ENCODE measurements at places on chromosomes 2 and 18. TPM values are rescaled to one million over a fixed set of nuclear protein-coding genes. Genes with fewer than 3 reads are reported as not detected.

DNA sequence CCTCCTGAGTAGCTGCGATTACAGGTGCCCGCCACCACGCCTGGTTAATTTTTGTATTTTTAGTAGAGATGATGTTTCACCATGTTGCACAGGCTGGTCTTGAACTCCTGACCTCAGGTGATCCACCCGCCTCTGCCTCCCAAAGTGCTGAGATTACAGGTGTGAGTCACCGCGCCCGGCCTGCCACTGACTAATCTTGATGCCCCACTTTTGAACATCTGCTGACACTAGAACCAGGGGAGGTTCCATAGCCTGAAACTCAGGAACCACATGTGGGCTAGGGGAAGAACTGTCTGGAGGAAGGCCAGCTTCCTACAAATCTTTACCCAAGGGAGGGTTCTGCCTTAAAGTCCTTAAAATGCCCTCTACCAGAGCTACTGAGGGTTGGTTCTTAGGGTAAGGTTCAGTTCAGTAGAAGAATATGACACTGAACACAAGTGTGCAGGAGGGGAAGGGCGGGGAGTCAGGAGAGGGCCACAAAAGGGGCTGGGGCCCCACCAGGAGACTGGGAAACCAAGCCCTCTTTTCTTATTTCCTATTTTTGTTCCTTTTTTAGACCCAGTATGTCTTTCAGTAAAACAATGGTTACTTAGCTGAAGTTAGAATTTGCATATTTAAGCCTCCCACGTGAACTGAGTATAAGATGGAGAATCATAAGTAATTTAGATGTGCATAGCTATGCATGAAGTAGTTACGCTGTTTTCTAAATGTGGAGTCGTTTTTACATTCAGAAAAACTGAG is 6.3 kb upstream of the RAB31 start:
- no peak for DNase-seq

GRCh38 chr2:211181626-211182025 is 625.2 kb downstream of the CPS1 start:
- no peak for DNase-seq

DNA sequence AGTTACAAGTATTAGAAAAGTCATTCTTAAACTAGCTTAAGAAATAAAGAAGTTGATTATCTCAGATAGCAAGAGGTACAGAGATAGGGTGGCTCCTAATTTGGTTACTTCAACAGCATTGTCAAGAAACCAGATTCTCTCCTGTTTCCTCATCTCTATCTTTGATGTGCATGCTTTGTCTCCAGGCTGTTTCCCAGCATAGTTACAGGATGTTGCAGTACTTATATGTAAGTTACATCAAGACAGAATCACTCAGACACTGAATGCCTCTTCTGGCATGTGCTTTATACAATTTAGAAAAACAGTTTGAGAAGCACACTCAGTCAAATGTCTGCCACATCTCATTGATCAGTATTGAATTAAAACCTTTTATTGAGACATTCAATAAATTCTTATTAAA is 189.5 kb upstream of the UBE2E3 start:
- DNase-seq, result no peak

DNA sequence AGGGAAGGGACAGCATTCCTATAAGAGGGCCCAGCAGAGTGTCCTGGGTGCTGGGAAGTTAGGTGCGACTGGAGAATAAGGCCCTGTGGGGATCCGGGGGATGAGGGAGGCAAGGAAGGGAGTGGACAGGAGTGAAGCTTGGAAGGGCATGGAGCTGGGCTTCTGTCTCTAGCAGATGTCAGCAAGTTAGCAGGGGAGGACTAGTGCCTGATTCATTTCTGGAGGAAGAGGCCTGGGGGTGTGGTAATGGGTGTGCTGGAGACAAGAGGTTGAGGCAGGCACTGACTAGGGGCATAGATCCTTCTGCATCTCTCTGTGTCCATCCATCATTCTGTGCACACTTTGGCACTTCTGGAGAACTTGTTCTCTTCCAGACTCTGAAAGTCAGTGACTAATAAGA is 134.7 kb downstream of the ACOXL start:
- DNase-seq, result no peak

GRCh38 chr2:197268786-197269584 is 41.6 kb downstream of the ANKRD44 start:
- DNase-seq, result peak; percentile 27

DNA sequence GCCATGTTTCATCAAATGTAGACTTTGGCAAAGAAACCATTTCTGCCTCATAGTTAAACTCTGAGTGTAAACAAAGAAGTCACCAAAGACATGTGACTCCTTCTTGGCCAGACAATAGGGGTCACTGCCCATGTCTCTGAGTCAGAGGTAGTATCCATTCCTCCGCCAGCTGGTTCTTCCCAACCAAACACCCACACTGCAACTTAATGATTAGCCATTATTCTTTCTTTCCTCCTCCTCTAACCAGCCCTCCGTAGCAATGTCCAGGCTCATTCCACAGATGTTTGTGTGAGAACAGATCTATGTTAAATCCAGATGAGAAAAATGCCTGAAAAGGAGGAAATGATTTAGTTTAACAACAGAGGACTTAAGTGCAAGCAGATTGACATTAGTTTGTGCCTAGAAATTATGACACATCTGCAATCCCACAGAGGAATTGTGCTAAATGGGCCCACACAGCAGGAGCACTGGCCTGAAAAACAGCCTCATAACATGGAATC is 127.9 kb upstream of the SH3BP4 start:
- peak; percentile 96 for DNase-seq

GRCh38 chr2:121052023-121052422 is 233.0 kb downstream of the TFCP2L1 start:
- DNase-seq, result no peak

GRCh38 chr2:37367984-37368383 is 23.6 kb downstream of the QPCT start:
- DNase-seq, result no peak

DNA sequence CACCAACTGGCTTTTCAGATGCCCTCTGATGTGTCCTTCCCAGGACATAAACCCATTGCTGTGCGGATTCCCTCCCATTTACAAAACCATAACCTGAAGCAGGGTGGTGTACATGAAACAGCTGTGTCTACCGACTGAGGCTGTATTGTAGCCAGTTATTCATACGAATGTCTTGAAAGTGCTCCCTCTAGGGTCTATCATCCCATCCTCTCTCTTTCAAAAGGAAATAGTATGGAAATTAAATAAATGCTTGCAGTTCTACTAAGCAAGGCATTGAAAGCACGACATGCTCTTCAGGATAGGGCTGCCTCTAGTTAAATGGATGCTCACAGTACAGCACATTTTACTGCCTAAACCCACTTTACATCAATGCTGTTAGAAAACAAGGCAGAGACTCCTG is 112.2 kb upstream of the PXDN start:
- DNase-seq, result no peak

GRCh38 chr2:9249020-9249800 is 42.6 kb downstream of the ASAP2 start:
- no peak for DNase-seq

The CFAP210 gene
- polyA plus RNA-seq, result not detected

The CD302 gene
- polyA plus RNA-seq, result 12.3 TPM

The CGREF1 gene
- 0.74 TPM for polyA plus RNA-seq

The RAB17 gene
- 0.21 TPM for polyA plus RNA-seq

The TUBA3E gene
- polyA plus RNA-seq, result not detected

The ZSWIM2 gene
- 0.10 TPM for polyA plus RNA-seq

The MC2R gene
- not detected for polyA plus RNA-seq

All from AG04450 (cell line).